Calu3 (cell line): ENCODE measurements at places on chromosomes 2 and 18. TPM values are rescaled to one million over a fixed set of nuclear protein-coding genes. Genes with fewer than 3 reads are reported as not detected.

- peak; percentile 8 for DNase-seq
- H3K36me3 ChIP-seq: no peaks in the 10 kb centered on the region
- no peaks in the 10 kb centered on the region for H3K27me3 ChIP-seq
- H3K4me1 ChIP-seq: no peaks in the 10 kb centered on the region
- no peak overlapping the region for H3K4me3 ChIP-seq
- no peak overlapping the region for H3K27ac ChIP-seq
Measured at GRCh38 chr2:60152226-60152833, 401.1 kb downstream of the BCL11A start.

TUBA4A gene
- total RNA-seq: 68.8 and 97.9 TPM in 2 replicates

DNA sequence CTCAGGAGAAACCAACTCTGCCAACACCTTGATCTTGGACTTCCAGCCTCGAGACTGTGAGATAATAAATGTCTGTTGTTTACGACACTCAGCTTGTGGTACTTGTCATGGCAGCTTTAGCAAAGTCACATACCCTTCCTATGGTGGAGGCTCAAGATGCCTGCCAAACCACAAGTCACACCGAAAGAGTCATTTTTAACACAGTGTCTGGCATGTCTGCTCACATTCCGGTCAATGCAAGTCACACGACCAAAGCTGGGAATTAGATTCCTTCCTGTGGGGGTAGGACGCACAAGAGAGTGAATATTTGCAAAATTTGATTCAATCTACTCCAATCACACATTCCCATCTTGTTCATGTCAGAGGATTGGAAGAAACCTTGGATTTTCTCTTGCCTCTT is 24.6 kb downstream of the KCNE4 start:
- DNase-seq: no peak
- no peak overlapping the region for H3K4me3 ChIP-seq

GRCh38 chr2:144516981-144517865 is 2.7 kb downstream of the ZEB2 start:
- H3K4me3 ChIP-seq: no peak overlapping the region
- peaks cover 6% of the 10 kb centered on the region for H3K36me3 ChIP-seq
- no peaks in the 10 kb centered on the region for H3K27me3 ChIP-seq
- peak; percentile 26 for DNase-seq
- no peak overlapping the region for H3K27ac ChIP-seq

DNA sequence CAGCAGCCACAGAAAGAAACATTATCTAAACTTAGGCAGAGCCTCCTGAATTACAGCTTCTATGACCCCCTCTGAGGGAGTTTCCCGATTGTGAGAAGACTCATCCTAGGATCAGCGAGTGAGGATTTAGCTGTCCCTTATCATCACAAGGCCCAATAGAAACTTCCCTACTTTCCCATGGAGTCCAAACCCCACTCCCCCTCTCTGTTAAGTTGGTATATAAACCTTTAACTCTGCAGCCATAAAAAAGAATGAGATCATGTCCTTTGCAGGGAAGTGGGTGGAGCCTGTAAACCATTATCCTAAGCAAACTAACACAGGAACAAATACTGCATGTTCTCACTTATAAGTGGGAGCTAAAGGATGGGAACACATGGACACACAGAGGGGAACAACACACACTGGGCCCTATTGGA is 78.8 kb downstream of the MYL12B start:
- no peak overlapping the region for H3K27ac ChIP-seq
- H3K4me3 ChIP-seq: no peak overlapping the region
- H3K4me1 ChIP-seq: no peaks in the 10 kb centered on the region
- no peaks in the 10 kb centered on the region for H3K27me3 ChIP-seq

NYAP2 gene
- 0.07 TPM in 1 of 2 replicates, not detected in the other for total RNA-seq

GRCh38 chr2:13193900-13194299 is 477.2 kb downstream of the TRIB2 start:
- peak; percentile 10 for DNase-seq
- no peaks in the 10 kb centered on the region for H3K4me1 ChIP-seq
- no peaks in the 10 kb centered on the region for H3K36me3 ChIP-seq

- no peaks in the 10 kb centered on the region for H3K36me3 ChIP-seq
- H3K4me3 ChIP-seq: no peak overlapping the region
- no peak for DNase-seq
- no peak overlapping the region for H3K27ac ChIP-seq
- no peaks in the 10 kb centered on the region for H3K4me1 ChIP-seq
- H3K27me3 ChIP-seq: peaks cover 94% of the 10 kb centered on the region
Measured at GRCh38 chr18:13621886-13622619, 104.3 kb downstream of the FAM210A start.

- no peak overlapping the region for H3K27ac ChIP-seq
- peaks cover 87% of the 10 kb centered on the region for H3K27me3 ChIP-seq
- H3K36me3 ChIP-seq: no peaks in the 10 kb centered on the region
- no peaks in the 10 kb centered on the region for H3K4me1 ChIP-seq
- no peak overlapping the region for H3K4me3 ChIP-seq
Measured at GRCh38 chr2:239667431-239667985, 266.7 kb upstream of the HDAC4 start.

DNA sequence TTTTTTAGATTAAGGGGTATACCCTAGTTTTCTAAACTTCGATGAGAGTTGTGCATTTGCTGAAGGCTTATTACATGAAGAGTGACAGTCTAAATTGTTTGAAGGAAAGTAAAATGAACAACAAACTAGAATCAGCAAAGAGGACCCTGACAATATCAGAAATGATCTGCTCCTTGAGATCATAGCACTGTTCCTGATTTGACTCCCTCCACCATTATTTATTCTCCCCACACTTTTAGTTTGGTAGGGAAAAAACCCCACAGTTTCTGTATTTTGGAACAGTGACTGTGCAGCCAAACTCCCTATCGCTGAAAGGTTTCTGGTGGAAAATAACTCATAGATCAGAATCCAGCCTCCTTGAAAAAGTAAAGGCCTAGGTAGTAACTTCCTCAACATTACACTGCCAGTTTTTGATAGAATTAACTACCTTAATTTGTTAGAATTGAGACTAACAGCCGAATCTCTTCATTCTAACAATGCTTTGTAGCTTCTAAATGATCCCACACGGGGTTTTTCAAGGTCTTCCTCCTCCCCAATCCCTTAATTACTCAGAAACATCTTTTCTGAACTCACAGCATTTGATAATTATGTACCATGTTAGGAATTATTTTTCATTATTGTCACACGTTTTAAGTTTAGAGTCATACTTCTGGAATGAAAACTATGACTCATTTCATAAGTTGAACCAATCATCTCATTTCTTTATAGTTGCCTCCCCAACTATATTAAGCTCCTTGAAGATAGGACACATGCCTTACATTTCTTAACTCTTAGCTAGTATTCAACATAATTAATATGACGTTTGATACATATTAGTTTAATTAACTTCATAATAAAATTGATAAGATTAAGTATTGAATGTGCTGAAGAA is 2.9 kb downstream of the MYL12A start:
- peaks cover 91% of the 10 kb centered on the region for H3K36me3 ChIP-seq
- peak overlapping the region; percentile 83 for H3K27ac ChIP-seq
- no peaks in the 10 kb centered on the region for H3K27me3 ChIP-seq

GRCh38 chr2:170375192-170375591 is 197.2 kb downstream of the MYO3B start:
- no peaks in the 10 kb centered on the region for H3K27me3 ChIP-seq
- H3K4me1 ChIP-seq: peaks cover 29% of the 10 kb centered on the region
- no peaks in the 10 kb centered on the region for H3K36me3 ChIP-seq
- DNase-seq: no peak

DNA sequence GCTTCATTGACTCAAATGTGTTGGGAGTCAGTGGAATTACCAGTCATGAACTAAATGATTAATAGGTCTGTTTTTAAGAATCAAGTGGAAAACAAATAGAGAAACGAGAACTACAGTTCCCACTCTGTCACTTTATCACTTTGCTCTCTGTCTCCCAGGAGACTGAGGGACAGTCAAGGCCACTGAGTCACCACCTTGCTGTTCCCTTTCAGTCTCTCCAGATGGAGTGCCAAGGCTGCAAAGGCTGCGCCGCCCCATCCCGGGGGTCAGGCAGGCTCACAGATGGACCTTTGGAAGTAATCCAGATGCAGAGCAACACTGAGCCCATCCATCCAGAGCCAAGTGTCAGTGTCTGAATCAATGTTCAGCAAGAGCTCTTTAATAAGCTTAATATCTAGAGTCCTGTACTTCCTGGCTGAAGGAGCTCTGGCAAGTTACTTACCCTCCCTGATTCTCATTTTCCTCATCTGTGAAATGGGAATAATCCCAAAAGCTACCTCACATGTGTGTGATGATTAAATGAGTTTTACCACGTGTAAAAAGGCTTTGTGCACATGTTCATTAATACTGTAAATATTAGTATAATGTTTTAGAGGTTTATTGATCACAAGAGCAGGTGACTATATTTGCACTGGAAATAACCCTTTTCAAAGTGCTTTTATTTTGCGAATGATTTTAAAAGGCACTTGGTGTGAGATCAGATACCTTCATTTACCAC is 43.0 kb upstream of the EFEMP1 start:
- H3K4me1 ChIP-seq: peaks cover 4% of the 10 kb centered on the region
- DNase-seq: no peak
- no peaks in the 10 kb centered on the region for H3K36me3 ChIP-seq
- H3K27me3 ChIP-seq: no peaks in the 10 kb centered on the region

LYPD6 gene
- 3.4 and 3.9 TPM in 2 replicates for total RNA-seq

DNA sequence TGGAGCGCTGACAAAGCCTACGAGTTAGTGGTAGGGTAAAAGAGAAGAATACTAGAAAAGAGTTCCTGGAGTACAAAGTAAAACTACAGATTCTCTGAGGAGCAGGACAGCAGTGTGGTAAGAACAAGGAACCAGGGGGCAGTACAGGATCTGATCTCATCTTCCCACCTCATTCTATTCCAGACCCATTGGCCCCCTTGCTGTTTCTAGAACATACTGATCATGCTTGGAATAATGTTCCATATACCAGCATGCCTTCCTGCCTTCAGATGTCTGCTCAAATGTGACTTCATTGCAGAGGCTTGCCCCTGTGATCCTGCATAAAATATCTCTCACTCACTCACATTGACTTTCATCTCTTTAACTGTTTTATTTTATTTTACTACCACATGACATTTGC is 19.3 kb downstream of the MSGN1 start:
- peaks cover 23% of the 10 kb centered on the region for H3K27me3 ChIP-seq
- no peaks in the 10 kb centered on the region for H3K36me3 ChIP-seq
- H3K27ac ChIP-seq: no peak overlapping the region
- no peak overlapping the region for H3K4me3 ChIP-seq
- peaks cover 6% of the 10 kb centered on the region for H3K4me1 ChIP-seq

DNA sequence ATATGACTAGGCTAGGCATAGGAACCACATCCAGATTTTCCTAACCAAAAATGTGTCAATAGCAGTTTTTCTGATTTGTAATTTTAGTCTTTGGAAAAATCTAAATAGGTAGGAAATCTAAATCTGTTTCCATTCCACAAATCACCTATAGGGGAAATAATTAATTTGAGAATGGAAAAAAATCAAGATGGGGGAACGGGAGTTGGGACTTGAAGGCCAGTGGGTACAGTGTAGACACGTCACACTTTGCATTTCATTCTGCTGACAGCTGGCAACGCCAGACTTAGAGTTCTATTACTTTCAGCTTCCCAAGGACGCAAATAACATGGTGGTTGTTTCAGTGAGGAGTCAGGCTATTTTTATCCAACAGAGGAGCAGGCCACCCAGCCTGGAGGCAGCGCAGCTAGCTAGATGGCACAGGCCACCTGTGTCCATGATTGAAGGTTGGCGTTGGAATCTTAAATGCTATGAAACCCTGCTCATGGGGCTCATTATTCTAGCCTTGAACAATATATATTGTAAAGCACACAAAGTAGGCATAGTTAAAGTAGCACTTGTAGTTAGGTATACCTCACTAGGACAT is 23.4 kb downstream of the HNRNPA3 start:
- DNase-seq: no peak
- H3K27me3 ChIP-seq: no peaks in the 10 kb centered on the region
- H3K36me3 ChIP-seq: peaks cover 82% of the 10 kb centered on the region
- H3K27ac ChIP-seq: peak overlapping the region; percentile 47
- H3K4me3 ChIP-seq: no peak overlapping the region
- peaks cover 44% of the 10 kb centered on the region for H3K4me1 ChIP-seq

DNA sequence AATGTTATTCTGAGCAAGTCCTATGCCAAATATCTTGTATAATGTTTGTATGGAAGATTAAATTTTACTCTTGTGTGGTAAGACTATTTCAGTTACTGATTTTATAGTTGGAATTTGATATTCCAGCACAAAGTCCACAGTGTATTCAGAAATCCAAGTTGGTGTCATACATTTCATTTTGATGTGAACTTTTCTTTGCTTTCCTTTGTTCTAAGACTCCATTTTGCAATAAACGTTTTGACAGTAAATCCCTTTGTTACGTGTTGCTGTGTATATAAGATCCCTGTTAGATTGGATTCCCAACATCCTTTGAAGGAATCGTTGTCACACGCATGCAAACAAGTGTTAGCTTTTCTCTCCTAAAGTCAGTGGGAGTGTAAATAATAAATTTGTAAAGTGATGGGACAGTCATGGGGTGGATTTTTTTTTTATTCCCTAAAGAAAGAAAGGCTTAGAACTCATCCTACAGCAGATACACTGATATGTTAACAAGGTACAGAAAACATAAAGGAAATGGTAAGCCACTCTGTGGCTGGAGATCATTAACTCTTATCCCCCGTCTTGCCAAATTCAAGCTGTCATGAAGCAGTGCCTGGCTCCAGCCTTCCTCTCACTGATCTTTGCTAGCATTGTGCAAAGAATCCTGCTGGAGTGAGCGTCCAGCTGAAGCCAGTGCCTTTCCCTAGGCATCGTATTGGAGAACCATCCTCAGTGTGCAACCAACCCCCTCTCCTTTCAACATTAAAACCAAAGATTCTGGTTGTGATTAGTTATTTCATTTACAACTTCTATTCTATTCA is 127.6 kb upstream of the CDCA7 start:
- H3K36me3 ChIP-seq: no peaks in the 10 kb centered on the region
- no peaks in the 10 kb centered on the region for H3K27me3 ChIP-seq
- H3K27ac ChIP-seq: no peak overlapping the region
- peak; percentile 19 for DNase-seq
- H3K4me3 ChIP-seq: no peak overlapping the region

DNA sequence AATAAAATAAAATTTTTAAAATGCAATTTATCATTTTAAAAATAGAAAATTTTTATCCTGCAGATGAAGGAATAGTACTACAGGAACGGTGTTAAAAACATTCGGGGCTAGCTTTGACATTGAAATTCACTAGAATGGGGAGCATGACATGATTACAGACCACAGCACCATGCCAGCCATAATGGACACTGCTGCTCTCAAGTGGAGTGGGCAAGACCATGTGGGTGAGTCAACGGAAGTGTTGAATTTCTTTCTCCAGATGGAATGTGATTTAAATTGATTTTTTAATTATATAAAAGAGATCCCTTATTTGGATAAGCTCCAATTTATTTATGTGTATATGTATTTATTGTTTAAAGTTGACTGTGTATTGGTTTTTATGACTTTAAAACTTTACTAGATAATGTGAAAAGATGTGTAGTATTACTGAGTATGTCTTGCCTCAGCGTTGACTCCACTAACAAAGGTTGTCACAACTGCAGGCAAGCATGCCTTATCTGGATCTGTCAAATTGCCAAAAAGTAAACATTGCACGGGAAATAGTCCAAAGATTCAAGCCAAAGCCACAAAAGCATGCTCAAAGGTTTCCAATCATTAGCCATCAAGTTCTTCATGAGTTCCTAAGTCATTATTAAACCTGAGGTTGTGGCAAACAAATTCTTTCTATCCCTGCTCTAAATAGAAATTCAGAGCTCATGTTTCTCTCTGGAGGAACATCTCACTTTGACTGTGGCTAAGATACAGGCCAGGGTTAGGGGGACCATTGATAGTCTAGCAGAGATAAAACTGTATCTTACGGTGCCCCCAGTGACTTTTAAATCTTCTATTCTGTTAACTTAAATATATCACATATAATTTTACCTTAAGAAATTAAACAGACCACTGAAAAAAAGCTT is 536.9 kb downstream of the TMX3 start:
- H3K4me1 ChIP-seq: peaks cover 32% of the 10 kb centered on the region
- H3K4me3 ChIP-seq: no peak overlapping the region
- no peaks in the 10 kb centered on the region for H3K27me3 ChIP-seq
- DNase-seq: peak; percentile 55
- no peaks in the 10 kb centered on the region for H3K36me3 ChIP-seq

OSR1 gene
- 1.3 and 1.4 TPM in 2 replicates for total RNA-seq
